Ascending aorta (tissue), 2 donors: ENCODE measurements at places on chromosomes 6 and 20. TPM values are rescaled to one million over a fixed set of nuclear protein-coding genes. Genes with fewer than 3 reads are reported as not detected.

The ADRM1 gene
- total RNA-seq, result 236 TPM

The PTCHD4 gene
- 0.32 TPM for total RNA-seq

The CPXM1 gene
- not detected for total RNA-seq

The ZC3H12D gene
- 1.5 TPM for total RNA-seq

The BANF2 gene
- not detected for total RNA-seq

The DHX35 gene
- 35.3 TPM for total RNA-seq

The TRAPPC3L gene
- not detected for total RNA-seq

The FAM209B gene
- not detected for total RNA-seq

The TFAP2D gene
- not detected for total RNA-seq

DNA sequence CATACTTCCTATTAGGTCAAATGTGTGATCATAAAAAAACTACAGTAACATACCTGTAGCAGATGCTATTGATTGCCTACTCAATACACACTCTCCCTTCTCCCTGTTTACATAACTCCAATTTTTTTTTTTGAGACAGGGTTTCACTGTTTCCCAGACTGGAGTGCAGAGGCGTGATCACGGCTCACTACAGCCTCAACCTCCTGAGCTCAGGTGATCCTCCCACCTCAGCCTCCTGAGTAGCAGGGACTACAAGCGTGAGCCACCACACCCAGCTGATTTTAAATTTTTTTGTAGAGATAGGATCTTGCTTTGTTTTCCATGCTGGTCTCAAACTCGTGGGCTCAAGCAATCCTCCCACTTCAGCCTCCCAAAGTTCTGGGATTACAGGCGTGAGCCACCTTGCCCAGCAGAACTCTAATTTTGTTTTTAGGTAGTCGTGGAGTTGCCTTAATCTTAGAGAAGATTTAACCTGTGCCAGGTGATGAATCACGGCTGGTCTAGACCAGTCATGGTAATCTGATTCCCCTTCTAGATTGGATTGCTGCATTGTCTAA is 14.0 kb upstream of the KIF3B start:
- no peak overlapping the region for H3K27ac ChIP-seq
- H3K4me3 ChIP-seq, result no peak overlapping the region
- no peaks in the 10 kb centered on the region for H3K27me3 ChIP-seq
- no peaks in the 10 kb centered on the region for H3K4me1 ChIP-seq

DNA sequence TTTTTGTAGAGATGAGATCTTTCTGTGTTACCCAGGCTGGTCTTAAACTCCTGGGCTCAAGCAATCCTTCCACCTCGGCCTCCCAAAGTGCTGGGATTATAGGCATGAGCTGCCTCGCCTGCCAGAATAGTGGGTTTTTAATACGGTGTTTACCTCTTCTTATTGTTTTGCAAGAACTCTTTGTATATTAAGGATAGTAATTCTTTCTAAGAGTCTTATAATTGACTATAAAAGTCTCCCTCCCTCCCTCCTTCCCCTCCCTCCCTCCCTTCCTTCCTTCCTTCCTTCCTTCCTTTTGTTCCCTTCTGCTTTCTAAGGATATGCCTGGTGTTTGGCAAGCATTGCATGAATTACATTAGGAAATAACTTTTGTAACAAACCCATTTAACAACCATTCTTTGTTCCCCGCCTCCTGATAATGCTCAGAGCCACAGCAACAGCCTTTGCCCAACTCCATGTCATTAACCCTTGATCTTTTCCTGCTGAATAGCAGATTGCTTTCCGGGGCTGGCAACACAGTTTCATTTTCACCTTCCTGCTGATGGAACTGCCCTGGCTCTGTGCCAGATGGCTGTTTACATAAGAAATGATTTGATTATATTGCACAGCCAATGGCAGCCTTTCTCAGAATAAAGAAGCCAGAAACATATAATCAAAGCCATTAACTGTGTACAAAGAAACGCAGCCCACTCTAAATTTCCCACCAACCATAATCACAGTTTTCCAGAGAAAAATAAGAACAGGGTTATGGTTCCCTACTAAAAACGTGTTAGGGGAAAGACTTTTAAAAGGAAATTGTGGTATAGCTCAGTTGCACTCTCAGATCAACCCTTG is 143.7 kb upstream of the PTPN1 start:
- no peak overlapping the region for H3K27ac ChIP-seq
- no peak for DNase-seq
- no peaks in the 10 kb centered on the region for H3K4me1 ChIP-seq

- no peak overlapping the region for H3K4me3 ChIP-seq
- H3K4me1 ChIP-seq, result no peaks in the 10 kb centered on the region
- no peak overlapping the region for H3K27ac ChIP-seq
- H3K36me3 ChIP-seq, result no peaks in the 10 kb centered on the region
- no peak for DNase-seq
These were observed 76.4 kb downstream of the KIZ start for GRCh38 chr20:21202259-21202658.

DNA sequence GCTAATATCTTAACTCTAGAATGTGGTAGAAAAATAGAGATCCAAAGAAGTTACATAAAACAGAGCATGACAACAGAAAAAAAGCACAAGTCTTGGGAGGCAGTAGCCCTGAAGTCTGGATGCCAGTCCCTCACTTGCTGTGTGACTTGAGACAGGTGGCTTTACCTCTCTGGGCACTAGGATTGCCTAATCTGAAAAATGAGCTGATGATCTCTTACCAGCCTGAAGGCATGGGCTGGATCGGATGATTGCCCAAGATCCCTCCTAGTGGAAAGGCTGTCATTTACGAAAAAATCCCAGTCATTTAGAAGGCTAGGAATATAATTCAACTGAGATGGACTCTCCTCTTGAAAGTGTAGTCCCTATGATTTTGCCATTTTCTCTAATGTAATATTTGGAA is 10.9 kb upstream of the GCM1 start:
- no peak overlapping the region for H3K4me3 ChIP-seq
- no peaks in the 10 kb centered on the region for H3K36me3 ChIP-seq
- H3K27ac ChIP-seq, result no peak overlapping the region
- H3K4me1 ChIP-seq, result no peaks in the 10 kb centered on the region

DNA sequence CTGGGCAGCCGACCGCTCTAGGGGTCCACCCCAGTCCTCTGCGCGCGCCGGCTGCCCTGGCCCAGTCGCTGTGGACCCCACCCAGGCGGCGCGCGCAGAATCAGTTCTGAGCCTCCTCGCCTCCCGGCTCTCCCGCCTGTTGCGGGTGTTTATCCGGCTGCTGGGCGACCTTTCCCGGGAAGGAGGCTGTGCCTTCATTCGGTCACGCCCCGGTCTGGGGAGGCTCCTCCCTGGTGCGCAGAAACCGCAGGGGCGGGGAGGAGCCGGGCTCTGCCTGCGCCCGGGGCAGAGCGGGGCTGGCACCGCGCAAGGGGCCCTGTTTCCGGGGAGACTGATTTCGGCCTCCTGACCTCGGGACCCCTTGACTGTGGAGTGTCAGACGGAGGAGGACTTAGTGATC is 80.8 kb upstream of the EYS start:
- no peak overlapping the region for H3K4me3 ChIP-seq
- H3K4me1 ChIP-seq, result no peaks in the 10 kb centered on the region
- DNase-seq, result no peak
- H3K36me3 ChIP-seq, result no peaks in the 10 kb centered on the region
- H3K27ac ChIP-seq, result no peak overlapping the region

DNA sequence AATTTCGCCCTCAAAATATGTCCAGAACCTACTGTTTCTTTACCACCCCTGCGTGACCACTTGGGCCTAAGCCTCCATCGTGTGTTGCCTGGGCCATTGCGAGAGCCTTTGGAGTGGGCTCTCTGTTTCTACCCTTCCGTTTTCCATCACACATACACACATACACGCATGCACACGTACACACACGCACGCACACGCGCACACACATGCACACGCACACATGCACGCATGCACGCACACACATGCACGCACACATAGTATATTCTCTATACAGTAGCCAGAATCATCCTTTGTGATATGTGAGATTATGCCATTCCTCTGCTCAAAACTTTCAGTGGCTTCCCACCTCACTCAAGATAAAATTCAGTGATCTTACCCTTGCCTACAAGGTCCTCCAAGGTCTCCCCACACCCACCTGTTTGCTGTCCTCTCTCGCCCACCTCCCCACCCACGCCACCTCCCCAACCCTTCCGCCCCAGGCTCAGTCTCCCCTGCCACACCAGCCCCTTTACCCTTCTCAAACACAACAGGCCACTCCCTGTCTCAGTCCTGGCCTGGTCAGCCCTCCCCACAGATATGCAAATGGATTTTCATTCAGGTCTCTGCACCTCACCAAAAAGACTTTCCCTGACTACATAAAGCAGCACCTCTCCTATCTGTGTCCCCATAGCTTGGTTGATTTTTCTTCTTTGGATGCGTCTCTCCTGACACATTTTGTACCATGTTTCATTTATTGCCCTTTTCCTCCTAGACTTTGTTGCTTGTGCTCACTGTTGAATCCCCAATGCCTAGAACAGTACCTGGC is 559.6 kb downstream of the CD83 start:
- H3K36me3 ChIP-seq, result no peaks in the 10 kb centered on the region
- no peaks in the 10 kb centered on the region for H3K4me1 ChIP-seq
- no peaks in the 10 kb centered on the region for H3K27me3 ChIP-seq
- no peak for DNase-seq
- H3K4me3 ChIP-seq, result no peak overlapping the region
- H3K27ac ChIP-seq, result no peak overlapping the region

- no peak for DNase-seq
- H3K36me3 ChIP-seq, result peaks cover 48% of the 10 kb centered on the region
- H3K4me1 ChIP-seq, result peaks cover 16% of the 10 kb centered on the region
- peak overlapping the region; percentile 97 for H3K27ac ChIP-seq
These were observed 2.3 kb downstream of the SERPINB1 start for GRCh38 chr6:2839195-2839981.

DNA sequence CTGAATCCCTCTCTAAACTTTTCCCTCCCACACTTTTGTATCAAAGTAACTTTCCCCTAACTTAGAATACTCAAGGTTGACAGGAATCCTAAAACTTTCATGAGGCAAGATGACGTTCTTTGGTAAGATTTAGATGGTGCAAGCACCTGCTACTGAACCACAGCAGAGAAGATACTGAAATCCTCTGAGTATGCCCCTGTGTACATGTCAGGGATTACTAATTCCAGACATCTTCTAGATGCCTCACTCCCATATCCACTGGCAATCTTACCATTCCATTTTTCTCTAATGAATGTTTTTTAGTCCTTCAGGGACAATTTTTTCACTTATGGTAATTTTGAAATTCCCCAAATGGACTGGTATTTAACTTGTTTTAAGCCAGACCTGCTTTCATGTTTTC is 9.1 kb downstream of the APOBEC2 start:
- no peaks in the 10 kb centered on the region for H3K27me3 ChIP-seq
- H3K4me3 ChIP-seq, result no peak overlapping the region
- no peaks in the 10 kb centered on the region for H3K4me1 ChIP-seq
- H3K27ac ChIP-seq, result no peak overlapping the region

DNA sequence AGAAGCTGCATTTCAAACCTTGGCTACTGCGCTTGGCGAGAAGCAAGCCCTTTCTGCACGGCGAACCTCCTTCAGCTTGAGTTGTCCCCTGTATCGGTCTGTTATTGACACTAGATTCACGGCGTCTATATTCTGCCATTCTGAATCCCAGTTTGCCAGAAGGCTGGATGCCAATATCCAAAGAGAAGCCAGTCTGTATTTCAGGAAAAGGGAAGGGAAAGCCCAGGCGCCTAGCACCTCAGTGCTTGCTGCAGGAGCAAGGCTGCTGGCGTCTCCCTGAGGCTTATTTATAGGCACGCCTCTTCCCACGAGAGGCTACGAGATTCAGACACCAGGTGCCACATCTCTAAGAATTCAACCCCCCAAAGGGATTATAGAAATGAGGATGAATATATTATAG is 89.6 kb upstream of the CDH4 start:
- no peak overlapping the region for H3K27ac ChIP-seq
- no peaks in the 10 kb centered on the region for H3K27me3 ChIP-seq
- no peaks in the 10 kb centered on the region for H3K36me3 ChIP-seq
- no peak for DNase-seq
- no peak overlapping the region for H3K4me3 ChIP-seq
- no peaks in the 10 kb centered on the region for H3K4me1 ChIP-seq

- peak within 1 kb of the TSS; percentile 91 for H3K27ac ChIP-seq
- peak within 1 kb of the TSS; percentile 72 for H3K4me3 ChIP-seq
- peaks cover 7% of the 10 kb centered on the region for H3K4me1 ChIP-seq
- H3K27me3 ChIP-seq, result no peaks in the 10 kb centered on the region
- peaks cover under 1% of the 10 kb centered on the region for H3K36me3 ChIP-seq
These were observed at the start of gene ABRACL for GRCh38 chr6:139028658-139029469. Gene ABRACL, plus strand, starts transcription at chr6:139028745. Its CDS starts 5,416 bp downstream, at chr6:139034161.

- peak within 1 kb of the TSS; percentile 96 for H3K4me3 ChIP-seq
- DNase-seq, result peak; percentile 94
- peaks cover 19% of the 10 kb centered on the region for H3K4me1 ChIP-seq
These were observed at the start of gene MKKS for GRCh38 chr20:10433623-10434466. Gene MKKS, minus strand, starts transcription at chr20:10434222. Its CDS starts 20,708 bp downstream, at chr20:10413514.

- H3K36me3 ChIP-seq, result peaks cover 12% of the 10 kb centered on the region
- H3K4me3 ChIP-seq, result no peak overlapping the region
These were observed 8.3 kb upstream of the NPEPL1 start for GRCh38 chr20:58684291-58684690.

- H3K27ac ChIP-seq, result no peak overlapping the region
- H3K4me1 ChIP-seq, result no peaks in the 10 kb centered on the region
- no peak for DNase-seq
- H3K27me3 ChIP-seq, result no peaks in the 10 kb centered on the region
These were observed 43.4 kb downstream of the OGFRL1 start for GRCh38 chr6:71332012-71332411.

GRCh38 chr6:41443616-41444525 is 102.3 kb upstream of the FOXP4 start:
- no peak for DNase-seq
- H3K36me3 ChIP-seq, result no peaks in the 10 kb centered on the region
- H3K4me1 ChIP-seq, result no peaks in the 10 kb centered on the region
- peak overlapping the region; percentile 57 for H3K4me3 ChIP-seq

DNA sequence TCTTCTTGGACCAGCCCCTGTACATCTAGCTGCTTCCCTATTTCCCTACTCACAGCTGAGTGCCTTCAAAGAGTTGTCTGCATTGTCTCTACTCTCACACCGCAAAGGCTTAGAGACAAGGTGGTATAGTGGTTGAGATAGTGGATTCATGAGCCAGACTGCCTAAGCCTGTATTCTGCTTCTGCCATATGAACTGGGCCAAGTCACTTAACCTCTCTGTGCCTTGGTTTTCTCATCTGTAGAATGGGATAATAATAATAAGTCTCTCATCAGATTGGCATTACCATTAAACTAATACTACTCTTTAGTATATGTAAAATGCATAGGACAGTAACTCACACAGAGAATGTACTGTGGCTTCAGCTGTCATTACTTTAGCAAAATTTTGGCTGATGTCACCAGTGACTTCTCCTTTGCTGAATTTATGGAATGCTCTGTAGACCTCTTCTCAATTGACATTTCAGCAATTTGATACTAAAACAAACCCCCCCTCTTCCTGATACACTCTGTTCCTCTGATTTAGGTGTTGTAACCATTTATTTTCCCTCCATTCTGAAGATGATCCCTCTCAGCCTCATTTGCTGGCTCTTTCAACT is 156.1 kb downstream of the ADAT2 start:
- H3K27me3 ChIP-seq, result no peaks in the 10 kb centered on the region
- no peaks in the 10 kb centered on the region for H3K4me1 ChIP-seq
- H3K36me3 ChIP-seq, result no peaks in the 10 kb centered on the region
- no peak overlapping the region for H3K4me3 ChIP-seq
- H3K27ac ChIP-seq, result no peak overlapping the region
- no peak for DNase-seq

GRCh38 chr6:5766260-5766659 is 240.5 kb downstream of the NRN1 start:
- no peaks in the 10 kb centered on the region for H3K36me3 ChIP-seq
- H3K4me1 ChIP-seq, result peaks cover 34% of the 10 kb centered on the region
- no peak overlapping the region for H3K4me3 ChIP-seq
- H3K27me3 ChIP-seq, result no peaks in the 10 kb centered on the region
- H3K27ac ChIP-seq, result peak overlapping the region; percentile 81

GRCh38 chr6:147546501-147547368 is 38.2 kb downstream of the SAMD5 start:
- no peaks in the 10 kb centered on the region for H3K4me1 ChIP-seq
- H3K27ac ChIP-seq, result no peak overlapping the region
- no peaks in the 10 kb centered on the region for H3K36me3 ChIP-seq
- DNase-seq, result no peak
- no peaks in the 10 kb centered on the region for H3K27me3 ChIP-seq
- H3K4me3 ChIP-seq, result no peak overlapping the region
